ENCODE measurements at places on chromosomes 1 and 21.

DNA sequence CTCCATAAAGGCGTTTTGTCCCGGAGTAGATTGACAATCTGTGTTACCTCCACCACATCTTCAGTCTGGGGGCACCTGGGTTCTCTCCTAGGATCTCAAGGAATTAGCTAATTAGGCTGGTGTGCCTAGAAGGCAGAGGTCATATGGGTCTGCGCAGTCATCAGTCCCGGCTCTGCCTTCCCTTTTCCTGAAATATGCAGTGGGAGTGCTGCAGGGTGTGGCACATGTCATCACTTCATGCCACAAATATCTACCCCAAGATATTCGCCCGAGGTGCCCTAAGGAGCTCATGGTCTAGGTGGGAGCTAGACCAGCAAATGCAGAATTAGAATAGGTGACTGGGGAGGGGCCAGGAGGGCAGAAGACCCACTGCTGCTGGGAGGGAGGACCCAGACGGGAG lies 42.9 kb downstream of the ACTL8 start:
- DNase-seq, result no peak

GRCh38 chr21:20572582-20572981 lies 425.6 kb upstream of the NCAM2 start:
- no peak for DNase-seq

DNA sequence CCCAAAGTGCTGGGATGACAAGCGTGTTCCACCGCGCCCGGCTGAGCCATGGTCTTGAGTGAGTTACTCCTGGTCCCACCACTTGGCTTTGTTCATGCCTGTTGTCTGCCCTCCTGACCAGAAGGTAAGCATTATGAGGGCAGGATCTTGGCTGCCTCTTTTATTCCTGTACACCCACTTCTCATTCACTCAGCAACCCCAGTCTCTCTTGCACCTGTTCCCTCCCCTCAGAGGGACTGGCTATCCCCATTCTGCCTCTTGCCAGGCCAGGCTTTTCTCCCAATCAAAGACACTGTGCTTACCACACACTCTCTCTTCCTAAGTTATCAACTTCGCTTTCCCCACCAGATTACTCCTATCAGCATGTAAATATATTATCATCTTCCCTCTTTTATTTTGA lies 26.4 kb downstream of the SPATA21 start:
- no peak for DNase-seq

- no peak for DNase-seq
Observed at GRCh38 chr1:162678439-162678838, 46.2 kb downstream of the DDR2 start.

GRCh38 chr1:203640723-203641502 lies 14.3 kb downstream of the ATP2B4 start:
- DNase-seq, result no peak

- DNase-seq, result no peak
Observed at GRCh38 chr1:16143566-16144324, 12.1 kb downstream of the EPHA2 start.

- no peak for DNase-seq
Observed at GRCh38 chr1:98086156-98086555, 165.3 kb upstream of the DPYD start.

DNA sequence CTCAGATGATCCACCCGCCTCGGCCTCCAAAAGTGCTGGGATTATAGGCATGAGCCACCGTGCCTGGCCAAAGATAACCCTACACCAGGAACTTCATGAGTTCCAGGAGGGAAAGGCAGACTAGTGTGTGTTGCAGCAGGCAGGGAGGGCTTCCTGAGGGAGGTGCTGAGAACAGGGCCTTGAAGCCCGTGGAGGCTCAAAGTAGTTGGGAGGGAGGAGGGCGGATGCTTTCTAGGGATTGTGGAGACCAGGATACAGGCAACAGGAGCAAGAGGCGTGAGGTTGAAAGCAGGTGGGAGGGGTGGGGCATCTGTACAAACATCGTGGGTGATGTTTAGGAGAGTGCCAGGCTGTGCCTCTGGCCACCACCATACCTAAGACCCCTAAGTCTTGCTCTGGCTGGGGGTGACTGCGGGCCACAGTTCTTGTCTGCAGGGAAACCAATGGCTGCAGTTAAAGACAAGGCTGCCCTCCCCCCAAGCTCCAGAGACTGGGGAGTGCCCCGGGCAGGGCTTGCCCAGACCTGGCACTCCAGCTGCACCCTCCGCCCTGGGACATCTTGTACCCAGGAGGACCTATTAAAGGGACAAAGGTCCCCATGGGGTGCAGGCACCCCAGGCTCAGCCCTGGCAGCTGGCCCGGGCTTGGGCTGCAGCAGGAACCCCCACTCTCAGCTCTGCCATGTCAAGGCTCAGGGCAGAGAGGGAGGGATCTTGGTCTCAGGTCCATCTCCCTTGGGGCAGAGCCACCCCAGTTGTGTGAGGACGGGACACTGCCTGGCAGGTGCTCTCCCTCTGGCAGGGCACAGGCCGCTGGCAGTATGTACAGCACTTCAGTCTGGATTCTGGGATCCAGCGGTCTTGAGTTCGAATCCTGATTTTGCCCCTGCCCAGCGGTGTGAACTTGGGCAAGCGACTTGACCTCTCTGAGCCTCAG lies 22.1 kb upstream of the CASZ1 start:
- no peak for DNase-seq

DNA sequence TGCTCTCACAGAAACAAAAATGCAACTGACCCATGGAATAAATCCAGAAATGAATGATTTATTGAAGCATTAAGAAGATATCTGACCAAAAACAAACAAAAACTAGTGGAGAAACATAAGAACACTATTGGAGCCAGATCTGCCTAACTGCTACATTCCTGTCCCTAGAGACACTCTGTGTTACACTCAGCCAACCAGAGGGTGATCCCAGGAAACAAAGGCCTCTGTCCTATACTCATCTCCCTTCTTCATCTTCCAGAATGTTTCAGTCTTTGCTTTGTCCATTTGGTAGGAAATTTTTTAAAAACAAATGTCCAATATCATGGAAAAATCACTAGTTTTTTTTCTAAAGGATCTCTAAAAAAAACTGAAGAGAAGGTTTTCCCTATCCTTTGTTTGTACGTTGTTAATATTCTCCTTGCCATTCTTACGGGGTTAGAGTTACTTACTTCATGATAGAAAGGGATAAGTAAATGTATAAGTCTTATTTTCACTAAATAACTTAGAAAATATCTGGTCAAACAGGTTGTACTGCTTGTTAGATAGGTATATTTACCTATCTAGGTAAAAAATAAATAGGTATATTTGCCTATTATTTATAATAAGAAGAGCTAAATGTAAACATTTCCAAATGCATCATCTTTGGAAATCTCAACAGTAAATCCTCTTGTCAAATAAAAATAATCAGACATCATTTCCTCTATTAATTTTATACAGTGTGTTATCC lies 59.1 kb downstream of the NME7 start:
- no peak for DNase-seq

DNA sequence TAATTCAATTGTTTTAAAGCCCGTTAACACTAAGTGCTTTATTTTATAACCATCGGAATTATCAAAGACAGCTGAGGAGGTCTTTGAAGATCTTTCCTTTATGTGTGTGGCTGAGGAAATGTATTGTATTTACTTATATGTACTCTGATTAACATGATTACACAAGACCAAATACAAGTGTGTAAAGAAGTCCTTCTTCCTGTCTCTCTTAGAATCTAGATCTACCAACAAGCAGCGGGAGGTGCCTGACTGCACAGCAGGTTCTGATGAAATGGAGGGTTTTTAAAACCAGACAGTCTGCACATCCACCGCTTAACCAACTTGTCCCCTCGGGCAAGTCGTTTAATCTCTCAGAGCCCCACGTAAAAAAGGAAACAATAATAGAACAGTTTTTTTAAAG lies 240.5 kb upstream of the MAP1LC3C start:
- DNase-seq, result no peak

GRCh38 chr21:22535630-22536029 lies 1537.4 kb downstream of the NCAM2 start:
- no peak for DNase-seq

Data from HEK293T (cell line).